SHP77 treated with DMSO at 0.1 percent for 48 hours (cell line): ENCODE measurements at places on chromosomes 7 and 10.

DNA sequence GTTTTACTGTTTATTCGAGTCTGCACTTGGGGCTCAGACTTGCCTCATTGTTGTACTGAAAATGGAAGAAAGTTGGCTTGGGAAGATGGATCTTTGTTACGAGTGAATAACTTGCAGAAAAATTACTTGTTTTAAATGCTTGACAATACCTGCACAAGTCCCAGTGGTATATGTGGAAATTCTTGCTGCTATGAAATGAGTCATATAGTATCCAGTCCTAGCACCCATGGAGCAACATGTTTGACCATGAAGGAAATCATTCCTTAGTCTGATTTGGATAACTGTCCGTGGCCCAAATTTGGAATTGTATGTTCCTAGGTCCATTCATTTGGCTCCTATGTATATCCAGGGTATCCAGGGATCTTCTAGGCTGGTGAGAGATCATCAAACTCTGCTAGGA, 1096.8 kb downstream of the KCNMA1 start:
- no peak for DNase-seq

DNA sequence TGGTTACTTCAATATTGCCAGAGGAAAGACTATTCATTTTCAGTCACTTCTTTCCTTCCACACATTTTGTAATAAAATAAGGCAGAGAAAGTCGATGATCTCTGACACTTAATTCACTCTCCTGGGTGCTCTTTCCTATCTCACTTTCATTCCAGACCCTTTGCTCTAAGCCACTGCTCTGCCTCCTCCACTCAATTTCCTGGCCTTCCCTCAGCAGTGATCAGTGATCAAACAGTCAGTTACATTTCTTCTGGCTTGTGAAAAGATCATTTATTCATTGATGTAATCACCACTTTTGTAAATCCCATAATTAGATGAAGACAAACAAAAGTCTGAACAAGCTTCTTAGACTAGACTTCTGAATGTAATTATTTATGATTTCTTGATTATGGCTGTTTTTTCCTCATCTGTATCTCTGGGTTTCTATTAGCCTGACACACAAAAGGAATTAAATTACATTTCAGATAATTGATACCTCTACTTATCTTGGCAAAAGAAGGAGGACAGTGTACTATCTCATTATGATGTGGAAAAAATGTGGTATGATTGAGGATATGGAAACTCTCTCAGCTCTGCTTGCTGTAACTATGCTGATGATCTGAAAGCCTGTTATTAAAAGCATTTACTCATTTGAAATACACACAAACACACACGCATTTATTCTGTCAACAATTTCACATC, 1102.3 kb downstream of the GRM8 start:
- no peak for DNase-seq

DNA sequence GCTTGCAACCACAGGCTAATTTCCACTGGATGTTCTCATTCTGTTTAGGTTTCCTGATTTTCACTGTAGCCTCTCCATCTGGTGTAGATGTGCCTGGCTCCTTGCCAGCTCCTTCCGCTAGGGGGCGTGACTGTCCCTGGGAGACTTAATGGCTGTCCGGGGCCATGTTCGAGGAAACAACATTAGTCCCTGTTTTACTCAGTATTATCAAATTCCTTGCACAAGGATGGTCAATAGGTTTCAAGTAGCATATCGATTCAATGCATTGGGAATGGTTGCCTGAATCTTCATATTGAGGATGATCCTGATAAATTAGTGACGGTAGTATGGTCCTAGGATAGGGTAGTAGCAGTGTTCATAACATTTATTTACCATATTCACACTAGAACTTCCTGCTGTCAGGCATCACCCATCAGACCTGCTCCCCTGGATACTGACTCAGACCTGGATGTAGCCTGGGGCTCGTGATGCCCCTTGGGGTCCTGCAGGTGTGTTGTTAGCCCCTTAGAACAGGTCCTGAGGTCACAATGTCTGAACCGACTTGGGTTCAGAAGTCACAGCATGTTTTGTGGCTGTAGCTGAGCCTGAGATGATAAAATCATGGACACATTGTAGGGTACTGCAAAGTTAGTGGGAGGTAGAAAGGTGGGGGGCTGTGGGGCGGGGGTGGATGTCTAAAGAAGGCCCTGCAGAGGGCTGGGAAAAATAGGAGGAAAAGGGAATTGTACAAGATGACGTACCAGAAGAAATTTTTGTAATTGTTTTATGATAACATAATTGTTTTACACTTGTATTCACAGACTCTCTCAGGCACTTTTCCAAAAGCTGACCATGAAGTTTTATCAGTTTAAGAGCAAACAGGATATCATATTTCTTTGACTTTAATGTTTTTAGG, 8.9 kb upstream of the EXOC6 start:
- peak; percentile 5 for DNase-seq

DNA sequence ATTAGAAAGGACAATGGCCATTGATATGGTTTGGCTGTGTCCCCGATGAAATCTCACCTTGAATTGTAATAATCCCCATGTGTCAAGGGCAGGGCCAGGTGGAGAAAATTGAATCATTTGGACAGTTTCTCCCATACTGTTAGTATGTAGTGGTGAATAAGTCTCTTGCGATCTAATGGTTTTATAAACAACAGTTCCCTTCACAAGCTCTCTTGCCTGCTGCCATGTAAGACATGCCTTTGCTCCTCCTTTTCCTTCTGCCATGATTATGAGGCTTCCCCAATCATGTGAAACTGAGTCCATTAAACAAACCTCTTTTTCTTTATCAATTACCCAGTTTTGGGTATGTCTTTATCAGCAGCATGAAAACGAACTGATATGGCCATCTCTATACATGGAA, 302.7 kb downstream of the SFMBT2 start:
- DNase-seq, result no peak

GRCh38 chr7:148901178-148901577, 17.1 kb upstream of the EZH2 start:
- DNase-seq, result no peak

- DNase-seq, result no peak
Measured at GRCh38 chr7:103691291-103691690, 245.3 kb upstream of the SLC26A5 start.

GRCh38 chr10:88705958-88706357, at the start of gene LIPK:
TSS of gene LIPK (plus strand) at chr10:88706249. CDS start at chr10:88724544, 18,295 bp downstream.
- no peak for DNase-seq

DNA sequence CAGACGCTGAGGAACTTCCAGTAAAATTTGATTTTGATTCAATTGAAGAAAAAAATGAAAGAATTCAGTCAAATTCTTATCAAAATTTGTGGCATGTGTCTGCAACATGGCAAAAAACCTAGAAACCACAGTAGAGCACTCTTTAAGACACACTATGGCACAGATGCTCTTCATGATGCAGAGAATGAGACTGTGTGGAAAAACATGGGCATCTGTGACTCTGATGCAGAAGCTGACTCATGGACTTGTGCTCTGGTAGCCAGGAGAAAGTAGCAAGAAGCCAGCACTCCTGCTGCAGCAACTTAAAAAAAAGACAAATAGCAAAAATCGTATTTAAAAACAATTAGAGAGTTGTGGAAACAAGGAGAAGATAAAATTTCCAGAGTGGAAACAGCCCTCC, 8.9 kb upstream of the KCNK18 start:
- no peak for DNase-seq

GRCh38 chr10:70122742-70123141, 9.9 kb downstream of the AIFM2 start:
- no peak for DNase-seq

DNA sequence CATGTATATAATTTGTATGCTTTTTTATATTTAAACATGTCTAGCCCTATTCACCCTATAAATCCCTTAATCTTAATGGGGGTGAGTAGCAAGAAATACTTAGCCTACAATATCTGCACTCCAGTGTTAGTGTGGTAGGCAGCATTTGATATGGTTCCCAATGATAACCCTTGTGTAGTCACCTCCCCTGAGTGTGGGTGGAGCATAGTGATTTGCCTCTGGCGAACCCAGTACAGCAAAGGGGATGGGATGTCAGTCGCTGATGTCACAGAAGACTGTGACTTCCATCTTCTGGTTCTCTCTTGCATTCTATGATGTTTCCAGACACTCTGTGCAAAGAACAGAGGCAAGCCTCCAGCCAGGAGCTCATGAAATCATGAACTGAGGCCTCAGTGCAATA, 211.2 kb downstream of the CRPPA start:
- DNase-seq, result no peak

DNA sequence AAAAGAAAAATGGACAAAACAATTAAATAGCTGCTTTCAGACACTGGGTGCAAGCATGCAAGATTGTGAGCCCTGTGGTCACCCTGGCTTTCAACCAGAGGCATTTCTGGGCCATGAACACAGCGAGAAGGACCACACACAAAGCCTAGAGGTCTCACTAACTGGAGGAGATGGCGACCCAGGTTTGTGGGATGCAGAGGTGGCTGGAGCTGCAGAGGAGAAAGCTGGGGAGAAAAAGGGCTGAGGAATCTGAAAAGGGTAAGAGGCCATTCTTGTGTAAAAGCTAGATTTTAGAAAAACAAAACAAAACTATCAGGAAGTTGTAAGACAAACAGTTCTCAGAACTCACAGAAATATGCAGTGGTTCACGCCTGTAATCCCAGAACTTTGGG, 30.1 kb upstream of the PTPRN2 start:
- DNase-seq, result no peak

GRCh38 chr10:112510384-112510783, 63.4 kb downstream of the VTI1A start:
- DNase-seq, result no peak
